ENCODE measurements at places on chromosomes 5 and 9.

DNA sequence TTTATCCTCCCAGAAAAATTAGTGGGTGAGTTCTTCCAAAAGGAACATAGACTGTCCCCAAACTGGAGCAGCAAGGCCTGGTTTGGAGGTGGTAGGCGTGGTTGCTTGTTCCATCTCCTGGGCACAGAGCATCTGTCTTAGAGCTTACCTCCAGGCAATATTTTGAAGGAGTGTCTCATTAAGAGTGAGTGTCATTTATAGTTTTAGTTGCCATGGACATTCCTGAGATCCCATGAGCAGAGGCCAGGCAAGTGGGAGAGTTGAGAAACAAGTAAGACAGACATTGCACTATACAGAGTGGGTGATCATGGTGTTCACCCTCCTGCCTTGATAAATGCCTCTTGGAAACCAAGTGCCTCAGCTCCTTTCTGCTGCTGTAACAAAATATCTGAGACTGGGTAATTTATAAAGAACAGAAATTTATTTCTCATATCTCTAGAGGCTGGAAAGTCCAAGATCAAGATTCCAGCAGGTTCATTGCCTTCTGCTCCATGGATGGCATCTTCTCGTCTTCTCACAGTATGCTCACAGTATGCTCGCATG is 68.5 kb downstream of the KIAA1958 start:
- no peak for DNase-seq

- DNase-seq: no peak
Observed at GRCh38 chr9:69175486-69175885, 1.4 kb downstream of the TJP2 start.

DNA sequence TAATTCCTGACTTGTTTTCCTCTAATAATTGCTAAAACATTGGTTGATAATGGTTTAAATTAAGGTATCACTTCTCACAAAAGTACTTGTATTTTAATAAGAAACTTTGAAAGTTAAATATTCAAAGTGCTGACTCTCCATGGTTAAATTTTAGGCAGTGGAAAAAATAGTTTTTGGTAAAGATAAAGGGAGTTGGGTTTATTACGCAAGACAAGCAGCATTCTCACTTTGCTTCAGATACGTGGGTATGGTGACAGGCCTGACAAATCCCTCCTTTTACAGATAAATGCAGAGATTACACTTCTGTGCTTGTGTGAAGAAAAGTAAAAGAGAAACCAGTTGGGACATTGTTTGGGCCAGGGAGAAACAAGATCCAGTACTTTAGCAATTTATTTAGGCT is 14.5 kb upstream of the FAM170A start:
- DNase-seq: no peak

- no peak for DNase-seq
Observed at GRCh38 chr9:137459601-137460362, 648 bp upstream of the NSMF start.

GRCh38 chr9:84916769-84917168 is 247.2 kb downstream of the NTRK2 start:
- DNase-seq: no peak

DNA sequence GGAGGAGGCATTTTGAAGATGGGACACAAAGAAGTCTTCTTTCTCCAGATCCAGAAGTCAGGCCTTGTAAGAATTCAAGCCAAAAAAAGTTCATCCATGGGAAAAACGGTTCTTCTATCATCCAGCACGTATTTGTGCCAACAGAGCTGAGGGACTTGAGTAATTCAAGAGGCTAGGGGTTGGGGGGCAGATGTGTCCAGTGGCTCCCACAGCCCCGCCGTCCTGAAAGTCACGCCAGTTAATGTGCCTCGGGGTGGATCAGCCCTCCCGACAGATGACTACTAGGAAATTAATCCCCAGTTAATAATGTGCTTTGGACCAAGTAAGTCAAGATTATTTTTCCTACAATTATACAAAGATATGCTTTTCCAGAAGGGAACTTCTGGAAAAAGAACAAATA is 23.4 kb downstream of the NREP start:
- DNase-seq: no peak

DNA sequence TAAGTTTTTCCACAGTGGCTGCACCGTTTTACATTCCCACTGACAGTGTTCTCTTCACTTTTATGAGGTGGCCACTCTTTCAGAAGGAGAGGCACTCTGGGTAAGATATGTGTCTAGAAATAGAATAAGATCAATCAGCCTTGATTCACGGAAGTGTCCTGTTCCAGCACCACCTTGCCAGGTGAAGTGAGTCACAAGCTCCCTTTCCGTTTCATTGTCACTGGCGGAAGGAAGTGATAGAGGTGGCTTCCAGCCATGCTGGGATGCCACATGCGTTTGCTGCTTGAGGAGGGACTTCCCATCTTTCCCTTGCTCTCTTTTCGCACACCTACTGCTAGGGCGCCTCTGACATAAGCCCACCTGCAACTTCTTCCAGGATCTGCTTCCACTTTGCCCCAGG is 217.1 kb downstream of the PIK3R1 start:
- no peak for DNase-seq

GRCh38 chr9:134630861-134631260 is 10.7 kb upstream of the COL5A1 start:
- DNase-seq: no peak

- no peak for DNase-seq
Observed at GRCh38 chr5:87787086-87787485, 374.4 kb upstream of the CCNH start.

DNA sequence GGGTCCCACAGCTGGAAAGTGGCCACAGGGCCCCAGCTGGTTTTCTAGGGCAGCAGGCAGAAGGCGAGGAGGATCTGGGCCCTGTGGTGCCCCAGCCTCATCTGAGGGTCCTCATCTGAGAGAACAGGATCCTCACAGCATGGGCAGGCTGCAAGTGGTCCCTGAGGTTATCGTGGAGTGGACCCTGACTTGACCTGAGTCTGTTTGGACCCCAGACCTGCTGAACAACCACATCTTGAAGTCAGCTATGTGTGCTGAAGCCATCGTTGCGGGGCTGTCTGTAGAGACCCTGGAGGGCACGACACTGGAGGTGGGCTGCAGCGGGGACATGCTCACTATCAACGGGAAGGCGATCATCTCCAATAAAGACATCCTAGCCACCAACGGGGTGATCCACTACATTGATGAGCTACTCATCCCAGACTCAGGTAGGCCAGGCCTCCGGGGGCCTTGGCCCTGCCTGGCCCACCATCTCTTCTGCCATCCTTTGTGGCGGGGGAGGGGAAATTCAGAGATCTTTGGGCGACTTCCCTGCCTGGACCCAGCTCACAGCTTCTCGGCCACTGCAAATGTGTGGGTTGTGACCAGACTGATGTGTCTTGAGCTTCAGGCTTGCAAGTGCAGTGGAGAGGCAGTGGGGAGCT is 24.0 kb downstream of the TGFBI start:
- no peak for DNase-seq

GRCh38 chr9:123757547-123757946 is 172.4 kb downstream of the DENND1A start:
- no peak for DNase-seq

- DNase-seq: no peak
Observed at GRCh38 chr9:87323928-87324327, 173.7 kb upstream of the DAPK1 start.

DNA sequence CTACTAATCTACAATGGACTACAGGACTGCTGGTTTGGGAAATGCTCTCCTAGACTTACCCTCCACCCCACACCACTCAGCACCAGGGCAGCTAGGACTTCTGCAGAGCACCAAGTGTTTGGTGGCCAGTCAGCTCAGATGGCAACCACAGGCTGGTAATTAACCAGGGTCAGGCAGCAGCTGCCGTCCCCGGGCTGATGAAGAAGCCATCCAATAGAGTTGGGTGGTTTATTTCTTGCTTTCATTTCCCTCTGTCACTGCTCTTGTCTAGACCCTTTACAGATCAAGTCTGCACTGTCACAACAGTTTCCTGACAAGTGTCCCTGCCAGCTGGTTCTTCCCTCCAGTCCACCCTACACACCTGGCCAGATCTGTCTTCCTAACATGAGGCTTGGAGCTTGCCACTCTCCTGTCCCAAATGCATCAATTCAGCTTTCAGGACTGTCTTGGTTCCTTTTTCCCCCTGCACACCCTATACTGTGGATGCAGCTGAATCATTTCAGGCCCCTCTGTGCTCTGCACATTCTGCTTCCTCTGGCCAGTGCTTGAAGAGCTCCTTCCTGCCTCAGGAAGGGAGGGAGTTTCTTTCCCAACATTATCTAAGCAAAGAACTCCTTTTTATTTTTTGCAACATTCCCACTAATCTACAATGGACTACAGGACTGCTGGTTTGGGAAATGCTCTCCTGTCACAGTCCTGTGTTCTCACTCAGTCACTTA is 30.2 kb upstream of the HSPA9 start:
- DNase-seq: no peak

DNA sequence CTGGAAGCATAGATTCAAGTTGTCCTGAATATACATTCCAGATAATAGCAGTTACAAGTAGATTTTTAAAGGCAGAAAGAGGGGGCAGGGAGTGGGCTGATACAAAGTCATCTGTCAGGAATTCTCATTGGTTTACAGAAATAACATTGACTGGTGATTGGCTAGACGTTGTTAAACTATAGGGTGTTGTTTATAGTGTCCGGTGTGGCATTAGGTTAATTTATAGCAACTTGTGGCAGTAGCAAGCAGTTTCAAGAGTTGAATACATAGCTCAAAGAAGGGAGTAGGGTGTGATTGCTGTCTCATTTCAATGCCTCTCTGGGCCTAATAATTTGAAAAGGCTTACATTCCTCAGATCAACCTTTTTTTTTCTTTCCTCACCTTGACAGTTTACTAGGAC is 10.7 kb upstream of the POC5 start:
- DNase-seq: no peak

- no peak for DNase-seq
Observed at GRCh38 chr5:134195666-134196065, 18.9 kb upstream of the SKP1 start.

DNA sequence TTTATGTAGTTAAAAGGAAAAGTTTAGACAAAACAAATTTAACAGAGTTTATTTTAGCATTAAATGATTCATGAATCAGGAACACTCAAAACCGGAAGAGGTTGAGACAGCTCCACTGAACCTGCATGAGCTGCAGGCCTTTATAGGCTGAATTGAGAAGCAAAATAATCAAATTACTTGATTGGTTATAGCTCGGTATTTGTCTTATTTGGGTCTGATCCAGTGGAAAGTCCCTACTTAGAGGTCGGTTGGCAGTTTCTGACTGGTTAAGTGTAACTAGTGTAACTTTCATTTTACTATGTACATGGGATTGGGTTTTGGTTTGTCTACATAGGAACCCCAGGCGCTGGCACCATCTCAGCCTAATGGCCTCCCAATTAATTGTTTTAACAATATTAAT is 74.1 kb upstream of the PIK3R1 start:
- DNase-seq: no peak

DNA sequence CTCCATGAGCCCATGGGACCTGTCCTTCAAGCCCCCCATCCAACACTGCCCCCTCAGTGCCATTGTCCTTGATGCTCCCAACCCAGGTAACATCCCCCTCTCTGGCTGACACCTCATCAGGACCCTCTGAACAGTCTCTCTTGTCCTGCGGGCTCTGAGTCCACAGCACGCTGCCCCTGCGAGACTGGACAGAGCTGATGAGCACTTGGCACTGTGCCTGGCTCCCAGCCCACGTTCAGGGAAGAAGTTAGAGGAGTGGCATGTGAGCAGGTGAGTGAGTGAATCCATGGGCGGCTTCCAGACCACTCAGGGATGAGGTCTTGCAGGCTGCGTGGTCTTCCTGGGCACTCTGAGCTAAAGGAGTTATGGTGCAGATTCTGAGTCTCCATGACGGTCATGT is 70.7 kb downstream of the PAX5 start:
- no peak for DNase-seq

DNA sequence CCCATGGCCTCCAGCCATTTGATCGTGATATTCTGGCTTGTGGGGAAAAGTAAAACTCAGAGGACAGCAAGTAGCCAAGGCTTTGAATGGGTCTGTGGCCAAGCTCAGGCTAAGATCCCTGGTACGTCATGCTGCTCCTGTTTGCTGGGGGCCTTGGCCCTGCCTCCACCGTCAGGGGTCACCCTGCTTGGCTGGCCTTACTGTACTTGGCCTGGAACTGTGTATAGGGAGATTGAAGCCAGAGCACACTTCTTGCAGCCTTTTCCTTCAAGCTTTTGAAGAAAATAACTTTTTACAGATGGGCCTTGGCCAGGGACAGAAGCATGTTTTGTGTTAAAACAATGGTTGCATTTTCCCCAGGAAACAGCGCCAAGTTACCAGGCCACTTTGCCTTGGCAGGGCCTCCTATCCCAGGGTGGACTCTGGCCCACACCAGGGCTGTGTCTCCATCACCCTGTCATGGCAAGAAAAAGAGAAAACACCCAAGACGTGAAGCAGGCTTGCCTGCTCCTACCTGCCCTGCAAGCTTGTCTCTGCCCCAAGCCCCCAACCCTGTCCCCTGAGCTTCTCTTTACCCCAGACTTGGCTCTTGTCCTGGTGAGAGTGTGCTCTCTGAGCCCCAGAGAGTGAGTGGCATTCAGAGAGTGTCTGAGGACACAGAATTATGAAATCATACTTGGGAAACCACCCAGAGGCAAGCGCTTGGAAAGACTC is 286.9 kb downstream of the GADD45G start:
- no peak for DNase-seq

DNA sequence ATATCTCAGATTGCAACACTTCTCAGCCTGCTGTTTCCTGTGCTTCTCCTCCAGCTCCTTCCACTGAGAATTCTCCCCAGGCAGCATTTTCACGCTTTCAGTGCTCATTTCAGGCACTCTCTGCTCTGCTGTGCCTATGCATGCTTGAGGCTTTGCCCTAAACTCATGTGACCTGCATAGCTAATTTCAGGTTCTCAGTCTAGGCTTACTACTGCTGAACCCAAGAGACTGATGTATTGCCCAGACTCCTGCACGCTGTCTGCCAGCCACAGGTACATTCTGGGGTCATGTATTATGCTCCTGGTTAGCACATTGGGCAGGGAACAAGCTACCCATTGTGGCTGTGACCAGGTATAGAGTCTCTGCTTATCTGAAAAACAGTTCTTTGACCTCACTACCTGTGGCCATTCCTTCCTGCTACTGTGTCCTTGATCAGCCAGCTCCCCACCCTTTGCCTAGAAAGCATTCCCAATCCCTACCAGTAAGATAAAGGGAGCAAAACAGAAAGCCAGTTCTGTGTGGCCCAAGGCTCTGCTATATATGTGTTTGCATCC is 34.7 kb downstream of the PIP5K1B start:
- no peak for DNase-seq

- DNase-seq: no peak
Observed at GRCh38 chr9:6214434-6214833, 1.2 kb upstream of the IL33 start.

All from stimulated activated CD4-positive, alpha-beta T cell treated with anti-CD3 and anti-CD28 coated beads, TNF-alpha, amount 100 ng/mL, for 4 hours (primary cell).